Lower leg skin (tissue), 4 donors: ENCODE measurements at places on chromosomes 5 and 9.
A peak's percentile ranks its signal among the peaks of the same experiment; 100 is the strongest.

DNA sequence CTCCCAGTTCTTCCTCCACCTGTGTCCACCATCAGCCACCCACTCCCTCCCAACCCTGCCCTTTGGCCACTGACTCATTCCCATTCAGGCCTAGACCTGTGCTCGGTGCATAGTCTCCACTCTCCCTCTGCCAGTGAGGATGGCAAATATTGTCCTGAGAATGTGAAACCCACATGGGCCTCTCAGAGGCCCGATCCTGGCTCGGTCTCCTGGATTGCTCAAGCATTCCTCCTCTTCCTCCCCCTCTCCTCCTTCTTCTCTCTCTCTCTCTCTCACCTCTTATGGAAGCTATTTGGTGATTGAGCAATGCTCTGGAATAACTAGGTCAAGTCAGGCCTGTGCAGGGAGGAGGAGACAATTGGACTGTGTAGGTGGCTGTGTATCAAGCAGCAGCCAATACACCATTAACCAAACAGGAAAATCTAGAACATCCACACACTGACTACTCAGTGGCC, 99.9 kb downstream of the KLF4 start:
- peak; percentile 88 for DNase-seq

DNA sequence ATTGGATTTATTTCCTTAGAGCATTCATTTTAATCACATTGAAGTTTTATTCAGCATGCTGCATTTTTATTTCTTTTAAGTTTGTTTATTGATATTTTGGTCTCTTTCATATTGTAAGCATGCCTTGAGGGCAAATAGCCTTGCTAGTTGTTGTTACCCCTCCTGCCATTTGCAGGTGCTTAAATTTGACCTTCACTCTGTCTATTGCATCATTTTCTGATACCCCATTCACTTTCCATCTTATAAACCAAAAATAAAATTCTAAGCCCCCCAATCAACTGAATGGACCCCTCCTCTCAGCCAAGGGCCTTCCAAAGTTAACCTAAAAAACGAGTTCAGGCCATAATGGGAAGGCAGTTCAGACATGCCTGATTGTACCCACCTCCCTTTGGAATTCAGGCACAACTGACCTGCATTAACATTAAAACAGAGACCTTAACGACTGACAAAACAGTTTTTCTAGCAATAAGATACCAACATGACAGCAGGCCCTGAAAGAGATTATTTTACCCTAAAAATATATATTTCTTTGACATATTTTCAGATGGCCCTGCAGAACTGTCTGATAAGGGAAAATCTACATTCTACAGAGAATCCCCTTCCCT, 32.1 kb downstream of the TARS1 start:
- no peak for DNase-seq

DNA sequence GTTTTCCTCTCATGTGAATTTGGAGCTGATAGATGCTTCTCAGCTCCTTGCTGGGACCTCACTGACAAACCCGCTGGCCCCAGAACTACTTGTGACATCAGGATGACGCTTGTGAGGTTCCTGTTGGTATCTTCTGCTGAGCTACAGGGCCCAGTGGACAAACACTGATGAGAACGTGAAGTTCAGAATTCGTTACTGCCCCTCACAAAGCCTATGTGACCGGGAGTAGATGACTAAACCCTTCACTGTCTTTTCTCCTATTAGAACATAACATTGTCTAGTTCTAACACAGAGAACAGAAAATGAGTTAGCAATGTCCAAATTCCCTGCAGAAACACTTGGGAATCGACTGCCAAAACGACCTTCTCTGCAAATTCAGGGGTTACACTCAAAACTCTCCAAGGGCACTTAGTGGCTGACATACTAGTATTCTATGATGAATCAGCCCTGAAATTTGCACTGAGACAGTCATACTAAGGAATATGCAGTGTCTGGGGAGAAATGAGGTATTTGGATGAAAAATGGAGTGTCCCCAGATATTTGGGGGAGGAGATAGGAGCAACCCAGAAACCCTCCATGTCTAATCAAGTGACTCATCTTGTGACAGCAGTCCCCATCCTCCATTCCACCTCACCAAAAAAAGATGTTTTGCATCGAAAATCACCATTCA, 143.2 kb upstream of the TRIM32 start:
- DNase-seq = peak; percentile 89

- no peak for DNase-seq
These were observed 82.8 kb upstream of the SPATA31C2 start for GRCh38 chr9:88221105-88221504.

GRCh38 chr9:76218886-76219445, 175.3 kb downstream of the RFK start:
- no peak for DNase-seq

- DNase-seq = peak; percentile 76
These were observed 112.6 kb downstream of the SAXO1 start for GRCh38 chr9:18920141-18921084.

DNA sequence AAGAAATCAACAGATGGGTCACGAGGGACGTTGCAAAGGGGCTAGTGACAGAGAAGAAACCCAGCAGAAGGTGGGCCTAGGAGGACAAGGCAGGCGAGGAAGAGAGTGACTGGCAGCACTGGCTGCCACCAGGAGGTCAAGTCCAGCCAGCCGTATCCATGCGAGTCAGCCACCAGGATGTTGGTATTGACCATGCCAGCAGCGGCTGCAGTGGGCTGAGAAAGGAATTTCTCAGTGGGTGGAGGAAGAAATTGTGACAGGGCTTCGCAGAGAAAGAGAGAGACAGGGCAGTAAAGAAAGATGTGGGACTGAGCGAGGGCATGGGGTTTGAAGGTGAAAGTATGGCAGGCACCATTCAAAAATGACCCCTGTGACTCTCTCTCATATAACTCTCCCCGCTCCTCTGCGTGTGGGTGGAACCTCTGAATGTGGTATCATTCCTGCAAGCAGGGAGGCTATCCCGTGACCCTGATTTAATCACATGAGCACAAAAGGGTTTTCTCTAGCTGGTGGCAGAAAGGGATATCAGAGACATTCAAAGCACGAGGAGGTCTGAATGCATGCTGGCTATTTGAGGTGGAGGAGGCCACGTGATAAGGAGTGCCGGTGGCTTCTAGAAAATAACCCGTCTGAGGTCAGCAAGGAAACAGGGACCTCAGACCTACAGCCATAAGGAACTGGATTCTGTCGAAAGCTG, 45.4 kb upstream of the FBXW11 start:
- DNase-seq = no peak

DNA sequence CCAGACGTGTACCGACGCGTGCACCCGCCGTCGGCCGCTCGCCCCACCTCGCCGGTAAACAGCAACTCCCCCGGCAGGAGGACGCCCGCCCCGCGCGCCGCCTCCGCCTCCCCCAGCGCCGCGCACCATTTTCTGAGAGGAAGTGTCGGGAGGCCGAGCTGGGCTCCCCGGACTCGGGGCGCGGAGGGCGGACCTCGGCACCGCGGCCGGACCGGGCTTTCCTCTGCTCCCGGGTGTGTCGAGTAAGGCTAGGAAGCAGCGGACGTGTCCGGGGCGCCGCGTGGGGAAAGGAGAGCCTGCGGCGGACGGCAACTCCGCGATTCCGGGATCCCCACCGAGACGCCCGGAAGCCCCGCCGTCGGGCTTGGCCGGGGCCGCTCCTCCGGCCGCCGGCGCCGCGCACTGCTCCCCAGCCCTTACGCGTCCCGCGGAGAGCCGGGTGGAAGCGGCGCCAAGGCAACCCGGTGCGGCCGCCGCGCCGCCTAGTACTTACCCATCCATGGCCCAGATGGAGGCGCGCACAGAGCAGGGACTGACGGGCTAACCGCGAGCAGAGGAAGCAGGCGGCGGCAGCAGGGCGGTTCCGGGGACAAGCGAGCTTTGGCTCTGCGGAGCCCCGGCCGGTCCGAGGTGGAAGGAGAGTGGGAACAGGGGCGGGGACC, at the start of gene PTBP3:
Gene PTBP3, minus strand, starts transcription at position 643 of the 662 bp plus-strand sequence. CDS start 35,754 bp downstream, outside the sequence.
- peak; percentile 96 for DNase-seq

- DNase-seq = no peak
These were observed 2060.5 kb downstream of the MAT2B start for GRCh38 chr5:165565911-165566310.

- DNase-seq = peak; percentile 93
These were observed at the start of gene ZCCHC10 for GRCh38 chr5:133025804-133026663. ZCCHC10 (minus strand) TSS chr5:133026549; CDS start chr5:133026537, 12 bp downstream.

DNA sequence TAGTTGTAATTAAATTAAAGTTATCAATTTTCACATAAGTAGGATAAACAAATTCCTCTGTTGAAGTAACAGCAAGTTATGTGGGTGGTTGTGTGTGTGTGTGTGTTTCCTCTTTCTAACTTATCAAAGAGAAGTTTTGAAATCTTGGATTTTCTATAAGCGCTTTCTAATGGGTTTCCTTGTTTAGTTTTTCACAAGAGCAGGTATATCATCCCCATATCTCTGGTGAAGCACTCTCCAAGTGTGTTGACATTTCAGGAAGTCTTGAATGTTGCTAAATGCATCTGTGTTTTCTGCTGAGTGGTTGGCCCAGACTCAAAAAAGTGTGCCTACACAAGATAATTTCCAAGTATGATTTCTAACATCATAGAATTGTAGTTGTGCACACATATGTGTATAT, 43.3 kb downstream of the PRDM6 start:
- DNase-seq = no peak

DNA sequence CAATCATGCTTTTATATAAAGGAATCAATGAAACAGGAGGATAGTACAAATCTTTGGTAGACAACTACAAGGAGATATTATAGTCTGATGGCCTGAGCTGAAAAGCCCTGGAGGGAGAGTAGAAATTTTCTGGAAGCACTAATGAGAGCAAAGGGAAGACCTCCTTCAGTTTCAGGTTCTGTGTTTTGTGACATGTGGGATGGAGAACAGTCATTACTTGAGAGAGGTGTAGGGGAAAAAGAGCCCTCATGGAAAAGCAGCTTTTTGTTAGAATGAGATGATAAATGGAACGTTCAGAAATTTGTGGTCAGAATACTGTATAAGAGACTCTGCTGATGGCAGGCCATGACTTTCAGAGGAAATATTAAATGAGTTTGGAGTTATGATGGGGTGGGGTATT, 360.6 kb upstream of the MEF2C start:
- DNase-seq = no peak
